ENCODE measurements at places on chromosomes 4 and X.

- no peak for DNase-seq
Observed at GRCh38 chr4:173270312-173271027, 63.7 kb downstream of the HMGB2 start.

GRCh38 chr4:151163855-151164254, 64.4 kb downstream of the RPS3A start:
- no peak for DNase-seq

DNA sequence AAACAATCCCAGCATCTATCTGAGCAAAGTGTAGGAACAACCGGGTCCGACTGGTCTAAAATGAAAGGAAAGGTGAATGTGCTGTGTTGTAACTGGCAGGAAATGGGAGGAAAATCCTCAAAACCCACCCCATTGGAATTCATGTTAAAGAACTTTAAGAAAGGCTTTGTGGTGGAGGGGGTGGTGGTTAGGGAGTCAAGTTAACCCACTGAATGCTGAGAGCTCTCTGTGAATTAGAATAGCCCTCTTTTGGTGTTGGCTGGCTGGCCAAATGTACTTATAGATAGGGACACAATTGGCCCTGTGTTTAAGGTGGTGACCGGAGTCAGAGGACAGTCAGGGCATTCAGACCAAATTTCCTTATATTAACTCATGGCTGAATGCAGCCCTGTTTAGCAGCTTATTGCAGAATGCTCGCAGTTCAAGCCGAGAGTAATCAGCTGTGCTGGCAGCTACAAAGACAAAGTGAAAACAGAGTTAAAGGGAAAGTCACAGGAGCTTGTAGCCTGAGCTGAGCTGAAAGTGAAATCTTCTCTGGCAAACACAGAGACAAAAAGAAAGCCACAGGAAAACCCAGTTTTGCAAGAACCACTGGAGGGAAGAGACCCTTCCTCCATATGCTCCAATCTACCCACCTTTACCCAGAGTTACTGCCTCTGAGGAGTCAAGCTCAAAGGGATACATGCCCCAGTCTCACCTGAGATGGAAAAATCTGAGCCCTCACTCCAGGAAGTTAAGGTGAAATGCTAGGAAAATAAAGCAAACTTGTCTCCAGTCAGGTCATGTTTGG, 38.5 kb upstream of the UGT2B7 start:
- DNase-seq: no peak

DNA sequence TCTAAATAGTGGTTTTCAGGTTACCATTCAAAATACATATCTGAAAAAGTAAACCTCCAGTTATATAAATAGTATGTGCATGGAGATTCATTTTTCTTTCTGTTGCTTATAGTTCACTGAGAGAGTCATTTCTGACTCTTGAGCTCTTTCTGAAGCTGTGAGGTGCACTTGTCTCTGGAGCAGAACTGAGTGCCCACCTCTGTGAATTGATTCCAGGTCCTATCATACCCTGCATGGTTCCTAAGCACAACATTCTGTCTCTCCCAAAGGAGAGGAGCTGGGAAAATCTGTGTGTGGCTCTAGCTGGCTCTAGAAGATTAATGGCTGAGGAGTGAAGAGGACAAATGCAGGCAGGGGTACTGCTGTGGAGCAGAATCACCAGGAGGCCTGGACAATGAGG, 161.6 kb upstream of the HCCS start:
- no peak for DNase-seq

- no peak for DNase-seq
Observed at GRCh38 chrX:151227627-151228026, 51.2 kb downstream of the GPR50 start.

DNA sequence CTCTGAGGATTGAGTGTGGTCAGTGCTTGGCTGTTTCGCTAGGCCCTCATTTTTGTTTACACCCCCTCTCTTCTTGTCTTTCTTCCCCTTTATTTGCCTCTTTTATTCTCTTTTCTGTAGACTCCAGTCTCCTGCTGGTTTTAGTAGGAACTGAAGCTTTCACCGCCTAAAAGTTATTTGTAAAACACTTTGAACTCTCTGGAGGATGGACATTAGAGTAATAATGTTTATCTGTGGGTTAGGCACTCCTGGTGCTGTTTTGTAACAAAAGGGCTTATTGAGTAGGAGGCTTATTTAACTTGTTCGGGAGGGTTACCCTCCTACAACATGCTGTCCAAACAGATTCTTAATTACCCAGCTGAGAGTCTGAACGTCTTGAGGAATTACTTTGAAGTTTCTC, 1.6 kb upstream of the ARHGAP10 start:
- DNase-seq: no peak

DNA sequence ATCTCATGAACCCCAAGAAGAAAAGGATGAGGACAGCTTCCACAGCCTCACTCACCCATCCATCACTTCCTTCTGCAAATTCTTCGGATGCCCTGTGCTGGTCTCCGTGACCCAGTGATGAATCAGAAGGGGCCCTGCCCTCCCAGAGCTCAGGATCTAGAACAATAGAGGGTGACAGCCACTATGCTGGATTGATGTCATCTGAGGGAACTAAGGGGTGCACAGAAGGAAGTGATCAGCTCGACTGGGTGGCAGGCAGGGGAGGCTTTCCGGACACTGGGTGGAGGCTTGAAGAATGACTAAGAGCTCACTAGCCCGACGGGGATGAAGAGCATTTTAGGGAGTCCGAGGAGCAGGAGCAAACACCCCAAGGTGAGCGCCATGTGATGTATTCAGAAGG, 1.4 kb upstream of the ZNF185 start:
- DNase-seq: no peak

DNA sequence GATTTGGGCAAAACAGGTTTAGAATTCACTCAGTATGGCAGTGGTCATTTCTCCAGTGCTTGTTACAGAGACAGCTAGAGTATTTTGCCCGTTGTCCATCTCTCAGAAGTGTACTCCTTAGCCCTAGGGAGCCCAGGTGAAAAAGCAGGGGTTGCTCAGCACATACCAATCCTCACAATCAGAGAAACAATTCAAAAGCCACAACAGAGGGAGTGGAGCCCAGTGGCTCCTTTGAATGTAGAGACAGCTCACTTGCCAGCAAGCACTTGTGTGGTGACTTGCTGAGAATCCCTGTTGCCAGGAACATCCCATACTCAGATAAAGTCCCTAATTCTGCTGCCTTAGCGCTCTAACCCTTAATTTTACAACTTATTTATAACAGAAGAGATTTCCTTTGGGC, 1488.3 kb downstream of the RPA4 start:
- no peak for DNase-seq

DNA sequence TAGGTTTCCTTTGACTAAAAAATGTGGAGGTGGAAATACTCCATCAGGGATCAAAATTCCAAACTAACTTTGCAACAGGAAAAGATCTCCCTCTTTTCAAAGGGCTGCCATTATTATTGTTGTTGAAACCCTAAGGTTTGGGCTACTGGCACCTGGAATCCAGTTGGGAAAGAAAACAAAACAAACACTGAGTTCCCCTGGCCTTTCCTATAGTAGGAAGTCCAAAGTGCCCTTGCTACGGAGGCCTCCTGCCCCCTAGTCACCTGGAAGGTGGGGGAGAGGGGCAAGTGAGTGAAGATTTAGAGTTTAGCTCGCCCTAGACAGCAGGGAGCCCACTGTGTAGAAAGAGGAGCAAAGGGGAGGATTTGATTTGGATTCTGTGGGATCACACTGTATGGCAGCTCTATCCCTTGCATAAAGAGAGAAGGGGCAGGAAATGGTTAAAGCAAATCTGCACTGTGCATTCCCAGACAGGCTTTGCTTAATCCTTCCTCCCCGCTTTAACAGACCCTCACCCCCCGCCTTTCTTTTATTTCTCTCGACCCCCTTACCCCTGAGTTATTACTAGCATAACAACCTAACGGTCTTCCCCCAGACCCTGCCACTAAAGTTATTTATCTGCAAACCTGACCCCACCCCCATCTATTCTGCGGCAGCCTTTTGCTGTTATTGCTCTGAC, 627 bp upstream of the FAT4 start:
- DNase-seq: no peak

- DNase-seq: no peak
Observed at GRCh38 chr4:95248720-95249425, 299.9 kb downstream of the UNC5C start.

- no peak for DNase-seq
Observed at GRCh38 chrX:49019599-49020249, 17.7 kb upstream of the GRIPAP1 start.

GRCh38 chr4:124018383-124019317, 622.1 kb downstream of the SPRY1 start:
- no peak for DNase-seq

- no peak for DNase-seq
Observed at GRCh38 chrX:46957297-46957696, 45.1 kb downstream of the JADE3 start.

DNA sequence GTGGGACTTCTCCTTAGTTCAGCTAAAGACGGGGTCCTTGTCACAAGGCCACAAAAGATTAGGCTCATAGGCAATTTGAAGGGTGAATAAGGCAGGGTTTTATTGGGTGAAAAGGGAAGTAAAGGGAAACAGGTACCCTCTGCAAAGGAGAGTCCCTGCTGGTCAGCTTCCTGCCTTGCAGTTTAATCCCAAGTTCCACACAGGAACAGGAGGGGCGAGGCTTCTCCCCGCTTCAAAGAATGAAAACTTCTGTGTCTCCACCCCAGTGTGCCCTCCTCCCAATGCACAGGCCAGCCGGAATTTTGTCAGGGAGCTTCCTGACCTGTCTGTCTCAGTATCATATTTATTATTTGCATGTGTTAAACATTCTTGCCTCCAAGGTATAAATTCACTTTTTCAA, 37.1 kb downstream of the ITM2A start:
- DNase-seq: no peak

- no peak for DNase-seq
Observed at GRCh38 chr4:7865533-7865932, 74.1 kb downstream of the AFAP1 start.

- no peak for DNase-seq
Observed at GRCh38 chr4:104507112-104507511, 12.4 kb upstream of the CXXC4 start.

GRCh38 chr4:156217236-156217635, 263.6 kb upstream of the CTSO start:
- DNase-seq: no peak

DNA sequence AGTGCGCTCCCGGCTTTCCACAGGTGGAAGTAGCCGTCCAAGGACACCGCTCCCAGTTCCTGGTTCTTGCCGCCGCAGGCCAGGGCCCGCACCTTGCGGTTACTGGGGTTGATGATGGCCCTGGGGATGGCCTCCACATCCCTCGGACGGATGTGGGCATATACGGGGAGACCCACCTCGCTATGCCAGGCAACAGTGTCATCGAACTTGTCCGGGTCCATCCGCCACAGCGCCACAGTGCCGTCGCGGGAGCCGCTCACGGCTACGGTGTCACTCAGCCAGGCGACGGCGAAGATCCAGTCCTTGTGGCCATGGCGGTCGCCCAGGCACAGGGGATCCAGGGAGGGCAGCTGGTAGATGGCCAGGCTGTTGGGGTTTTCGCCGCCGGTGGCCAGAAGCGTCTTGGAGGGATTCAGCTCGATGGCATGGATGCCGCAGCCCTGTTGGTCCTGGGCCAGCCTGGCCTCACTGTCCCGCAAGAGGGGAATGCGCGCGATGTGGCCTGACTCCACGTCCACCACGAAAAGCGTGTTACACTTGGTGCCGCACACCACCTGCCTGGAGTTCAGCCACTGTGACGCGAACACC, 795 bp downstream of the DCAF12L1 start:
- no peak for DNase-seq

GRCh38 chr4:38166768-38167167, 206.6 kb downstream of the PTTG2 start:
- DNase-seq: no peak

DNA sequence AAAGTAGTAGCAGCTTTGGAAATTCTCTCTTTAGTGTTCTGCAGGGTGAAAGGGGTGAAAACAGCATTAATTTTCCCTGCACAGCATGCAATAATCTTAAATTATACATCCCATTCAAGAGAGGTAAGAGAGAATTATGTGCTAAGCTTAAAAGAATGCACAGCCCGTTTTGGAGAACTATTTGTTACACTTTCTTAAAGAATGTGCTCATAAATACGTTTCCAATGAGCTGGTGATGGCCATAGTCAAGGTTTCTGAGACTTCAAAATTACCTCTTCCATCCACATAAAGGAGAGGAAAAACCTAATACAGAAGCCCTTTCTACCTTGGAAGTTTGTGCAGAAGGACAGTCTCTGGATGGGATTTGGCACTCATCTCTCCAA, 766.7 kb upstream of the TENM3 start:
- no peak for DNase-seq

DNA sequence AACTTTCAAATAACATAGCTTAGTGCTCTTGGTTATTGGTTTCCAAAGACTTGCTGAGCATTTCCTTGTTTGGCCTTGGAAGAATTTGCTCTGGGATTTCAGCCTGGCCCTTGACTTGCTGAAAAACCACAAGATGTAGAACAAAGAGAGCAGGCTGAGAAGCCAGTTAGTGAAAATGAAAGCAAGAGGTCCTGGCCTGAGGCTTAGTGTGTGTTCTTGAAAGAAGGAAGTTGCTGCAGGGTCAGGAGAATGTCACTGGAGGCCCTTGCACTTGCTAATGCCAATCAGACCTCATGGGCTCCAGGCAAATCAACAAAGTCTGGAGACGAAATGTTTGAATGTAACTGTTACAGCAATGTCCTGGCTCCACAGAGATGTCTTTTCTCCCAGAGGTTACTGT, 79.4 kb downstream of the SYNPO2 start:
- DNase-seq: no peak

DNA sequence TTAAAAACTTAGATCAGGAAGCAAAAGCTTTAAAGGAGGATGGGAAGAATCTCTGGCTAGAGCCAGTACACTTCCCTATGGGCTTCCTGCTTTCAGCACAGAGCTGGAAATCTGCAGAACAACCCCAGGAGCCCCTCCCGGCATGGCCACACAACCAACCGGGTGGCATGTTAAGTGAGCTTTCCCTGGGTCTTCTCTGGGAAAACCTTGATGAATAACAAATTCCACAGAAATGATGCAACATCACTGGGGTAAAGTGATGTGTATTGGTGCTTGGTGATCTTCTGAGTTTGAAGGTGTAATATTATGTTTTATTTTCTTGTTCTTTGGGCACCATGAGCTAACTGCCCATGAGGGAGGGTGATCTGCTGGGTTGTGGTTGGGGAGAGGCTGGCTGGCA, 22.1 kb downstream of the NHS start:
- DNase-seq: no peak

DNA sequence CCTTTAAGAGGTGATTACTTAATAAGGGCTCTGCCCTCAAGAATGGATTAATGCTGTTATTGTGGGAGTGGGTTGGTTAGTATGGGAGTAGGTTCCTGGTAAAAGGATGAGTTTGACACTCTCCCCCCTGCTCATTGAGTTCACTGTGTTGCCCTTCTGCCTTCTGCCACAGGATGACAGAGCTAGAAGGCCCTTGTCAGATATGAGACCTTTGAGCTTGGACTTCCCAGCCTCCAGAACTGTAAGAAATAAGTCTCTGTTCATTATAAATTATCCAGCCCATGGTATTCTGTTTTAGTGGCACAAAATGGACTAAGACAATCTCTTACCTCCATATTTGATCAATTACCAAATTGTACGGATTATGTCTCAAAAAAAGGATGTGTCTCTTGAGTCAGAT, 114.3 kb upstream of the NAP1L5 start:
- no peak for DNase-seq

- no peak for DNase-seq
Observed at GRCh38 chrX:20218836-20219505, 47.7 kb downstream of the RPS6KA3 start.

GRCh38 chrX:68910731-68911428, 82.1 kb downstream of the EFNB1 start:
- DNase-seq: no peak

Measured in stimulated activated CD4-positive, alpha-beta T cell treated with anti-CD3 and anti-CD28 coated beads, Interleukin-15, amount 100 ng/mL, for 1 hour (primary cell).